Amygdala (tissue), 56 donors: ENCODE measurements at places on chromosomes 13 and 19.

DNA sequence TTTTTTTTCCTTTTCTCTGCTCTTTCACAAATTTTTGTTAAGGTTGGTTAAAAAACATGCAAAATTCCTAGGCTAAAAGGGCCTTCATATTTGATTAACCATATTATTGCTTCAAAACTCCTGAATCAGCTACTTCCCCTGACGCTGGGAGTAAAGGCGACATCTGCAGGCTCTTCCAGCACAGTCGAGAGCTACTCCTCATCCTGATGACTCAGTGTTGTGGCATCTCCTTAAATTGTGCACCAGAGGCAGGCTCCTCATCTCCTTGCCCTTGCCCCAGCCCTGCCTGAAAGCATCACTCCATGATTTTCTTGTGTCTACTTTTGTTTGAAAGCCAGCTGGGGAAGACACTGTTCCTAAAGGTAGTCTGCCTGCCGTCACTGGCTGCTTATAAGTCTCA, 24.5 kb upstream of the SOX1 start:
- no peak for DNase-seq

DNA sequence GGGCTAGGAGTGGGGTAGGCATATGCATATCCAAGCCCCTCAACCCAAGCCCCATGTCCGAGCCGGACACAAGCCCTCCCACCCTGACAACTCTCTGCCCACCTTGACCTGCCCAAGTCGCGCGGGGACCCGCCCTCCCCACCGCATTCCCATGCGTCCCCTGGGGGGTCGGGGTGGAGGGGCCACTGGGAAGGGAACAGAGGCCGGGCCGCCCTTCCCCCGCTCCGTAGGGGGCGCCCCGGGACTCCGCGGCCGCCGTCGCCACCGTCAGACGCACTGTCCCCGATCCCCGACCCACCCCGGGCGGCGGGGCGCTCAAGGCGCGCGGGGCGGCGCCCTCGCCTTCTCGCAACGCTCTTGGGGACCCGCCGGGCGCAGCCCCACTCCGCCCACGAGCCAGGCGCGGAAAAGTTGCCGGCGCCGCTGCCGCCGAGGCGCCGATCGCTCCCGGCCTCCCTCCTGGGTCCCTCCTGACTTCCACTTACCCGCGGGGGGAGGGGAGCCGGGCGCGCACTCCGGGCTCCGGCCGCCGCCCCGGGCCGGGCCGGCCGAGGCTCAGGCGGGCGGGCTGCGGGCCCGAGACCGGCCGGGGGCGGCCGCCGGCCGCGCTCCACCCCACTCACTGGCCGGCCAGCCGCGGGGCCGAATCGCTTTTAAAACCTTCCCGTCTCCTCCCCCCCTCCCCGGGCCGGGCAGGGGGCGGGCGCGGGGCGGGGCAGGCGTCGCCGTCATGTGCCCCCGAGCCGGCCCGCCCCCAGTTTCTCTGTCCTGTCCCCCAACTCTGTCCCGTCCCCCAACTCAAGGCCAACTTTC, 34.4 kb upstream of the NANOS3 start:
- DNase-seq = no peak

GRCh38 chr13:26010487-26011207, 41.2 kb downstream of the SHISA2 start:
- no peak for DNase-seq

DNA sequence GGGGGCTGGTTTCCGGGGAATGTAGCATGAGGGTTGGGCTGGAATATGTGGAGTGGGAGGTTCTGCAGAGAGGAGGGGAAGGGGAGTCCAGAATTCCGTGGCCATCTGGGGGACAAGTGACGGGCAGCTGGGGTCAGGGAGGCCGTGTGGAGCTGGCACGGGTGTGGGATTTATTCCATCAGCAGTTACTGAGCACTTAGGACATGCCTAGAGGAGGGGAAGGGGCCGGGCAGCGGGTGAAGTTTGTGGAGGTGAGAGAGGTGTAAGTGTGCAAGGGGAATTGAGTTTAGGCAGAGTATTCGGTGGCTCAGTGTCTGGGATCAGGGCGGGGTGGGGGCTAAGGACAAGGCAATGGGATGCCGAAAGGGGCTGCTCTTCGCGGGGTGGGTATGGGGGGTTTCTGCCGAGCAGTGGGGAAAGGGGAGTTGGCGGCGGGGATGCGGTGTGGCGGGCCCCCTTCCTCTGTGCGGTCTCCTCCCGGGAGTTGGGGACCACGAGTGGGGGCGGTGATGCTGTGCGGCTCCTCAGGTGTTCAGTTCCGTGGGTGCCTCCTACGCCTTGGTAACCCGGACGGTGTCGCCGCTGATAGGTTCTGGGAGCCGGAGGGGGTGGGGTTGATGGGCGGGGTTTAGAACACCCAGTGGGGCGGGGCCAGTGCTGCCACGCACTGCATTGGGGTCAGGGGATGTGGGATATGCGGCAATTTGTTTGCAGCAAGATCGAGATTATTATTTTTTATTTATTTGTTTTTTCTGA, 5.4 kb downstream of the CCDC61 start:
- DNase-seq = peak; percentile 78

DNA sequence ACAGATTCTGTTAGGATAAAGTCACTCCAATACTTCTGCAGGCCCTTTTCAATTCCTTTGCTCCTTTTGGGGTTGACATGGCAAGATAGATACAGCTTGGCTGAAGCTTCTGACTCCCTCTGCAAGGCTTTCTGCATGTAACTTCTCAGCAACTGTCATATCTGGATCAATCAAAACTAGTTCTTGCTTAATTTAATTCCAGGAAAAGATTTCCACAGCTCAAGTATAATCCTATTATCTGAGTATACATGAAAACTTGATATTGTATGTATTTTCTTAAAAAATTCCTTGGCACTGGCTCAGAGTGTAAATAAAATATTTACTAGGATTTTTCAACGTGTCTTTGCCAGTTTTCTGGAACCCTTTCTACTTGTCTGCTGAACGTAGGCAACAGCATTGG, 109.6 kb downstream of the STARD13 start:
- DNase-seq = no peak

DNA sequence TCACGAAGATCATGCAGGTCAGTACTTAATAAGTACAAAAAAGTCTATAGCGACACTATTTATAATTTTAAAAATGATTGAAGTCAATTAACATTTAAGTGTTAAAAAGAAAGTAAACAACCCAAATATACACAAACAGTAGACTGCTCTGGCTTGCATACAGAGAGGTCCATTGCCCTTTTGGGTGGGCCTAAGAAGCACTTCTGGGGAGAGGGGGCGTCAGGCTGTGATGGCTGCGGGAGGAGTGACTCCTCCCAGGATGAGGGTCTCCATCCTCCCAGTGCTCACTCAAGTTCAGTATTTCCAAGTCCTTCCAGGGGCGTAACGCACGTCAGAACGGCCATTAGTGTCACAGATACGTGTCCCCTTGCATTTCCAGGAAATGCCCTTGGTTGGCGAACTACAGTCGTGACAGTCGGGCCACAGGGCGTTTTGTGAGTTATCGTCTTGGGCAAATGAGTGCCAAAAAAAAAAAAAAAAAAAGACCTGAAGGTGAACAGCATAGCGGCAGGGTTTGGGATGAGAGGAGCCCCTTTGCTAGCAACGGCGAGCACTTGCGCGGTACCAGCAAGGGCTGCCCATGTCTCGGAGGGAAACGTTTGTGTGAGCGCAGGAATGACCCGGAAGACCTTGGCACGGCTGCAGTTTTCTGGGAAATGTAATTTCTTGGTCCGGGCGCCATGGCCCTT, at the start of gene SCGB2B2:
Gene SCGB2B2 (minus strand): TSS at position 463 of the 689 bp plus-strand sequence. CDS start 82,596 bp downstream, outside the sequence.
- peak; percentile 89 for DNase-seq

DNA sequence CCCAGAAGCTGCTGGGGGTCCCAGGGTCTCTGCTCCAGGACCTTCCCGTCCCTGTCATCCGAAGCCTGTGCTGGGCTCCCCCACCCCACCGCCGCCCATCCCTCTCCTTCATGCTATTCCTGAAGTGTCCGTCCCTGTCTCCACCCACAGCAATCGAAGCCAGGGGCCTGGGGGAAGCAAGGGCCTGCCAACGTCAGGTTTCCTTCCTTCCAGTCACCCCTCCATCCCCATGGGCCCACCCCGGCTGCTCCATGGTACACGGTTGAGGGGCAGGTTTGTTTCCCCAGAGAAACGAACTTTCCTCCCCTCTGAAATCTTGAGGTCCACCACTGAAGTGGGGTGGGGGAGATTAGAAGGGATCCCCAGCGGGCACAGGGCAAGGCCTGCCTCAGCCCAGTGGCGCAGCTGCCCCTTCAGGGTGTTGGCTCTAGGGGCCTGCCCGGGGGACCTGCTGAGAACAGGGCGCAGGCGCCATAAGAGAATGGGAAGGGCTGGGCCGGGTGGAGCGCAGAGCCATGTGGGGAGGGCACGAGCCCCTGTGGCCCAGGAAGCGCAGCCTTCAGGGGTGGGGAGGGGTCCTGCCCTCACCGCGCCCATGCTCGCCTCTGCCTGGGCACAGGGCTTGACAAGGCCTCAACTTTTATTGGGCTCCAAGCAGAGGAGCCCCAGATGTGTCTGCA, 16.1 kb downstream of the CEBPG start:
- DNase-seq = no peak

GRCh38 chr13:24217601-24218281, 57.2 kb downstream of the SPATA13 start:
- no peak for DNase-seq

DNA sequence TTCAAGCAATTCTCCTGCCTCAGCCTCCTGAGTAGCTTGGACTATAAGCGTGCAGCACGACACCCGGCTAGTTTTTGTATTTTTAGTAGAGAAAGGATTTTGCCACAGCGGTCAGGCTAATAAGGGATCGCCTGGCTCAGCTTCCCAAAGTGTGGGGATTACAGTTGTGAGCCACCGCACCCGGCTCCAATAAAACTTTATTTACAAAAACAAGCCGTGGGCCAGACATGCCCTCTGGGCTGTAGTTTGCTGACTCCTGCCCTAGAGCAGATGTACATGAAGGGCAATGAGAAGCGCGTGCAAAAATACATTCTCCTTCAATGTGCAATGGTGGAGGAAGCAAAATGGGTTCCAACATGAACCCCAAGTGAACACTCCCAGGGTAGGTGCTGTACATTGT, 13.7 kb upstream of the MED26 start:
- DNase-seq = no peak

DNA sequence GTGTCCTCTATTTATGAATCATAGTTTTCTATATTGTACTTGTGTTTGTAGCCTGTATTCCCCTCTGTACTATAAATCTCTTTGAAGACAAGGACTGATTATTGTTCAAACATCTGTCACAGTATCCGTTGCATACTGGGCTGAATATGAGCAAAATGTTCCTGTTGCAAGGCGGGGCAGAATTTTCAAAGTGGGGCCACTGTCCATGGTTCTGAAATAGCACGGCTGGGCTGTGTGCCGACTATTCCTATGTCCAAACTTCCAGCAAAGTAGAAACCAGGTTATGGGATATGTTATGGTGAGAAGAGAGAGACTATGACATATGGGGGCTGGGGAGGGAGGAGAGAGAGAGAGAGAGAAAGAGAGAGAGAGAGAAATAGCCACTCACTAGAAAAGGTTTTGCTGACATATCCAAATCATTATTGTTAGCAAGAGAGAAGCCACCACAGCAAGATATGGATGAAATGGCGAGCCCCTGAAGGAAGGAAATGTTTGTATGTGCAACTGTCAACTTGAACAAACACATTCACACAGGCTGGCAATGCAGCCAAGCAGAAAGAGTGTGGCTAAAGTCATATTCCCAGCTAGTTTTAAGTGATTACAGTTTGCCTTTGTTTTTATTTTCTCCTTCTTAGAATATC, 107.0 kb upstream of the GPR12 start:
- DNase-seq = no peak

DNA sequence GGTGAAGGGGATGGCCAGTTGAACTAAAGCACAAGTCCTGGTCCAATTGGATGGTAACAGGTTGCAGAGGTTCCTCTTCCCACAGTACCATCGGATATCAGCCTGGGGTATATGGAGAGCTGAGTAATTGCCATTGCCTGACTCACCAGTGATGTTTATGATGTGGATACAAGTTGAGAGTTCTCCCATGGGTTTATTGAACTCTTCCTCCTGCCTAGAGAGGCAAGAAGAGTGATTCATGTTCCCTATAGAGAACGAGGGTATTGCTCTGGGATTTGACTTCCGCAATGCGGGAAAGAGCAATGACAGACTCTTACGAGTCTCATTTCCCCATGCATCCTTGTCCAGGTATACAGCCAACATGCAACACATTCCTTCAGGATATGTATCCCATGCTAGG, 111.3 kb upstream of the PCDH9 start:
- DNase-seq = no peak

DNA sequence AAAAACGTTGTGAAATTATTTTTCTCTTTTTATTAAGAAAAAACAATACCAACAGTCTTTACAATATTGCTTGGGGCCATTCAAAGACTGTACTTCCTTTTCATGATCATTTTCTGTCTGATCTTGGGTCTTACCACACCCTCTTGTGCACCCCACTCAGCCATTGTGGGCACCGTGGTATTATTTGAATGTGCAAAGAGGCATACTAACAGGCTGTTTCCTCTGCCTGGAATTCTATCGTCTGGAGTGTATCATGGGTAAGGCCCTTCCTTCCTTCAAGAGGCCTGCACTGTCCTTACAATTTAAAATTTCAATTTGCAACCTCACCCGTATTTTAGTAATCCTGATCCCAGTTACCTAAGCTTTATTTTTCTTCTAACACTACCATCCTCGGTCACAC, 76.5 kb downstream of the FGF14 start:
- no peak for DNase-seq

- DNase-seq = no peak
These were observed 471.8 kb downstream of the LIG4 start for GRCh38 chr13:107743526-107743925.

DNA sequence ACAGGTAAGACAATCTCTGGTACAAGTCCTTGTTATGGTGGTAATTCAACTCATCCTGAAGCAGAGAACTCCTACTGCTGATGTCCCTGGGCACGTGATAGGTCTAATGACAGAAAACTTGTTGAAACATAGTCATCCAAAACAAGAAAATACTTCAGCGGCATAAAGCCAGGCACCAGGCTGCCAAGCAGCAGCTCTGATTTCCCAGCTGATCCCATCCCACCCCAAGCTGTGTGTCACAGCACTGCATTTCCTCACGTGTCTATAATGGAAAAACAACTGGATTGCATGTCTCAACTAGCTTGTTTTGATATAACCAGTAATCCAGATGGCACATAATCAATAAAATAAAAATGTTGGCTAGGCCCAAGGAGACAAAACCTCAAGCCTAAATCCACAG, 64.8 kb downstream of the MIPEP start:
- no peak for DNase-seq

DNA sequence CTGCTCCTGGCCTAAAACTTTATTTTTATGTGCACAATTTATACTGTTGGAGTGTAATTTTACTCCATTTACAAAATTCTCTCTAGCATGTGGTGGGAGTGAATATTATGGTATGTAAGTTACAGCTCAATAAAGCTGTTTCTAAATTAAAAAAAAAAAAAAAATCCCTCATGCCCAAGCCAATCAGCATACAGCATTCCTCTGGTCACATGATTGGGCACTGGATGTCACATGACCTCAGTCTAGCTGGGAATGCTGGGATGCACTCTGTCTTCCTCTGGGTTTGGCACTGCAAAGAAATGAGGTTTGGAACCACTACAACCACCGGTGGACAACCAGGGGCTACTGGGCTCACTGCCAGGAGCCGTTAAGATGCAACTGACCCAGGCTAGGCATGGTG, 67.6 kb downstream of the ZNF557 start:
- no peak for DNase-seq
